HCT116 (cell line): ENCODE measurements at places on chromosomes 6 and 20. TPM values are rescaled to one million over a fixed set of nuclear protein-coding genes. Genes with fewer than 3 reads are reported as not detected.

HCRTR2 gene
- not detected for total RNA-seq

FAM162B gene
- not detected for total RNA-seq

GRCh38 chr20:22568872-22569344 lies 15.5 kb downstream of the FOXA2 start:
- no peak for DNase-seq

- no peak for DNase-seq
These were observed 616.0 kb upstream of the BTBD3 start for GRCh38 chr20:11301699-11302098.

- no peak for DNase-seq
These were observed 7.6 kb upstream of the SERPINB6 start for GRCh38 chr6:2978923-2979322.

DNA sequence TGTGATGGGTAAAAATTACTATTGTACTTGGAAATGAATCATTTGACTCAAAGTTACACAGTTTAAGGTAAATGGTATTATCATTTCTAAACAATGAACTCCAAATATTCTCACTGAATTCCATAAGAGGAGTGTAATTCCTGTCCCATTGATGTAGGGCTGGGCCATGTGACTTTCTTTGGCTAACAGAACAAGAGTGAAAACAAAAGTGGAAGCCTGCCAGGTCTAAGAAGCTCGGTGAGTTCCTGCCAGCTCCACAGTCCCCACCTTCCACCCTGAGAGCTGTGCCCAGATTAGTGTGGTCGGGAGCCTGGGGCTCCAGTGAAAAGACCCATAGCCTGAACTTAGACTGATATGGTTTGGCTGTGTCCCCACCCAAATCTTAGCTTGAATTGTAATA lies 24.6 kb downstream of the TBXT start:
- DNase-seq: no peak

DNA sequence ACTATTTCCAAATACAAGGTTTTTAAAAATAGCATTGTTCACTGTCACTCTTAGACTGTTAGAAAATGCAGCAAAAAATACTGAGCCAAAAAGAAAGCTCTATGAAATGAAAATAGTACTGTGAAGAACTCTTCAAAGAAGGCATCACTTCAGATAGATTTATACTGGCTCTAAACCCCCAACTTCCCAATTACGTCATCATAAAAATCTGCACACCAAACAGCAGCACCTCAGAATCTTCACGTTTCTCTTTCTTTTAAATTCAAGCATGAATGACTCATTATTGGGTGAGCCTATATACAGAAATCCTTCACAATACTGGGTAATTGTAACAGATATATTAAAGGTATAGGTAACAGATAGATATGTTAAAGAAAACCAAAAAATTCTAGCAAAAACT lies 208.4 kb upstream of the HTR1E start:
- no peak for DNase-seq

- no peak for DNase-seq
These were observed 205.9 kb downstream of the HACE1 start for GRCh38 chr6:104653781-104654180.

DNA sequence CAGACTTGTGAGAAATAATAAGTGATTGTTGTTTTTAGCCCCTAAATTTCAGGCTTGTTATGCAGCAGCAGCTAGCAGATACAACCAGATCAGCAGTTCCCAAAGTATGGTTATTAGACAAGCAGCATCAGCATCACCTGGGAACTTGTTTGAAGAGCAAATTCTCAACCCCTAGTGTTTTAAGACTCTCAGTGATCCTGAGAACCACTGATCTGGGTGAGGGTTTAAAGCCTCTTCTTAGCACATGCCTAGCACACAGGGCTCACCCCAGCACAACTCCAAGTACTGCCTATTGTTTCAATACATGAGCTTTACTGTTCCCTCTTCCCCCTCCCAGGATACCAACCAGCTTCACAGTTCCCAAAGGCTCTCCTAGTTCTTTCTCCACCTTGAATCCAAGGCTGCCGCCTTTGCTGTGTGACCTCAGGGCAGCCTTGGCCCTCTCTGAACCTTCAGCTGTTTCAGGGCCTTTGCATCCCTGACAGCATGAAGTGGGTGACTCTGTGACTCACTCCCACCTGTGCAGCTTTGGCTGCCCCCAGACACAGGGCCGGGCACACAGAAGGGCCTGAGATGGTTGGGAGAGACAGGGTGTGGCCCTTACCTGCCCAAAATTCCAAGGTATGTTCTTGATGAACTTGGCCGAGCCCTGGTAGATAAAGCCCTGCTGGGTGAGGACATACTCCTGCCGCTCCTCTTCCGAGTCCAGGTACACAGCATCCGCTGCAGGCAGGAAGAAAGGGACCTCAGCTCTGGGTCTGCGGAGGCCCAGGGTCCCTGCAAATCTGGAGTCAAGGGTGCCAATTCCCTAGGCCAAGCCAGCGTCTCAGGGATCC lies 14.5 kb downstream of the TGM2 start:
- DNase-seq: no peak

DNA sequence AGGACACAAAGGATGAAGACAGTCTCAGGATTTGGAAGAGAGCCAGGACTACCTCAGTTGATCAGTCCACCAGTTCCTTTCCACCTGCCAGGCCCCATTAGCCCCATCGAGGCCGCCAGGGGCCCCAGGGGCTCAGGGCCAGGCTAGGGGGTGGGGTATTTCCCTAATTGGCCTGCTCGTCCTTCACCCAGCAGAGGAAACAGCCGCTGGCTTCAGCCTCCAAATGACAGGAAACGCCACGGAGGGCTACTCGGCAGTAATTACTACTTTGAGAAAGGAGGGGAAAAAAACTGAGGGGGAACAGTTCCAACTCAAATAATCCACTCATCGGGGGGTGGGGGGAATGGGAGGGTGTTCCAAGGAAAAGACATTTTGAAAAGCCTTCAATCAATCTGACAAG lies 42.7 kb downstream of the MAFB start:
- no peak for DNase-seq

DNA sequence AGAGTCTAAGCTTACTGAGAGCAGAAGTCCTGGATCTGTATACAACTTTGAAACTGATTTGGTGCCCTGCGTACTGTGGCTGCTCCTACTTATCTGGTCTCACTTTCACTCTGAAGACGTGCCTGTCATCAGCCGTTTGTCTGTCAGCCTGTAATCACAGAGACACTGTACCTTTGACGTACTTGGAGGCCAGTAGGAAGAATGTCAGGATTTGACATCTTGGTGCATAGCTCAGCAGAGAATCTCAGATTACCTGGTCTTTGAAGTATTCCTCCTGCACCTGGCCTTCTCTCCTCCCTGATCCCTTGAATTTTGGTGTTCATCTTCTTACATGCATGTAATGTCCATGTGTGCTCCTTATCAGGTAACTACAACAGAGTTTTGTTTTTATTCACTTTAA lies 37.7 kb downstream of the DSE start:
- no peak for DNase-seq

DNA sequence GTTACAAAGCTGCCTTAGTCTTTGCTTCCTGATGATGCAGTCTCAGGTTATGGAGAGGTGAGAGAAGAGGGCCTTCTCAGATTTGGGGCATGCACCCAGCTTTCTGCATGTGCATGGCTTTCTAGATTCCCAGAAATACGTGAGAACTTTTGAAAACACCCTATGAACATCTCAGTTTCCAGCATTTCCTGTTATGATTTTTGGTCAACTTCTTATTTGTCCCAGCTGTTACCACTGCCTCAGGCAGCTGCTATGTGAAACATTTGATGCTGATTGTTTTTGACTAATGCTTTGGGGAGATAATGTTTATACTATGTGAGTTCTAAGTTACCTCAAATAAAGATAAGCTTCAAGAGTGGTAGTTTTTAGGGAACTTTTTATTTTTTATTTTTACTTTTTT lies 9.5 kb upstream of the SNAP25 start:
- no peak for DNase-seq
